ENCODE measurements at places on chromosomes 12 and 14.

GRCh38 chr14:31205681-31206535 is 1.7 kb downstream of the HECTD1 start:
- no peak for DNase-seq

GRCh38 chr14:100147691-100148464 is 11.6 kb downstream of the DEGS2 start:
- no peak for DNase-seq

- no peak for DNase-seq
Observed at GRCh38 chr14:74804219-74804825, 41.2 kb downstream of the YLPM1 start.

DNA sequence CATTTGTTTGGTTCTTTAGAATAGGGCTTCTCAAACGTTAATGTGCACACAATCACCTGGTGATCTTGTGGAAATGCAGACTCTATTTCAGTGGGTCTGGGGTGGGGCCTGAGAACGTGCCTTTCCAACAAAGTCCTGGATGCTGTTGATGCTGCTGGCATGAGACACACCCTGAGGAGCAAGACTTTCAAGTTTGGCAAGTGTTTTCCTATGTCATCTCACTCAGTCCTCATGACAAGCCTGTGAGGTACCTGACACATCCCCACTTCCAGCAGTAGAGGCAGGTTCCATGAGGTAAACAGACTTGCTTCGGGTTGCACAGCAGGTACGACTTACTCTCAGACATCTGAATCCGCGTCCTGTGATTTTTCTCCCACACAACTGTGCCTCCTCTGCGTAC is 147.1 kb downstream of the MYRFL start:
- no peak for DNase-seq

- DNase-seq, result peak; percentile 65
Observed at GRCh38 chr12:1592444-1593173, 1.8 kb downstream of the FBXL14 start.

GRCh38 chr12:56629459-56630179 is 507 bp downstream of the BAZ2A start:
- DNase-seq, result no peak
